ENCODE measurements at places on chromosomes 1 and 21.

GRCh38 chr1:166671627-166672026 is 167.6 kb upstream of the POGK start:
- no peak for DNase-seq

- DNase-seq, result no peak
These were observed 404.0 kb upstream of the VAMP3 start for GRCh38 chr1:7366955-7367665.

GRCh38 chr1:62625415-62625814 is 28.1 kb downstream of the ANGPTL3 start:
- DNase-seq, result no peak

DNA sequence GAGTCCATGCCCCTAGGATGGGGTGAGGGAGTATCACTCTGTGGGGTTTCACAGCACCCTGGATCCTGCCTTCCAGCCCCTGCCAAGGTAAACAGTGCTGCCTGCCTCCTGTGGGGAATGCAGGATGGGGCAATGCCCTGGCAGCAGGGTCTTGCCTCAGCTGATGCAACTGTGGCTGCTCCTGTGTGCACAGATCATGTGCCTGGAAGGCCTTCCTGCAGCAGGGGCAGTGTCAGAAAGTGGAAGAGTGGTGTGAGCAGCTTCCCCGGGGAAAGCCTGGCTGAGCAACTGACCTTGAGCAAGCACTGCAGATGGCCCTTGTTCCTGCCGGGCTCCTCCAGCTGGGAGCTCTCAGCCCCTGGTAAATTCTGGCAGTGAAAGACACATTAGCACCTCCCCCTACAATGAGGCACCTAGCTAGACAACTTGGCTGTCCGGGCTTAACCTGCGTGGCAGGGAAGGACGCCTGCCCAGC is 9.9 kb downstream of the TOR3A start:
- no peak for DNase-seq

GRCh38 chr1:220813013-220813412 is 26.3 kb downstream of the MTARC1 start:
- no peak for DNase-seq

DNA sequence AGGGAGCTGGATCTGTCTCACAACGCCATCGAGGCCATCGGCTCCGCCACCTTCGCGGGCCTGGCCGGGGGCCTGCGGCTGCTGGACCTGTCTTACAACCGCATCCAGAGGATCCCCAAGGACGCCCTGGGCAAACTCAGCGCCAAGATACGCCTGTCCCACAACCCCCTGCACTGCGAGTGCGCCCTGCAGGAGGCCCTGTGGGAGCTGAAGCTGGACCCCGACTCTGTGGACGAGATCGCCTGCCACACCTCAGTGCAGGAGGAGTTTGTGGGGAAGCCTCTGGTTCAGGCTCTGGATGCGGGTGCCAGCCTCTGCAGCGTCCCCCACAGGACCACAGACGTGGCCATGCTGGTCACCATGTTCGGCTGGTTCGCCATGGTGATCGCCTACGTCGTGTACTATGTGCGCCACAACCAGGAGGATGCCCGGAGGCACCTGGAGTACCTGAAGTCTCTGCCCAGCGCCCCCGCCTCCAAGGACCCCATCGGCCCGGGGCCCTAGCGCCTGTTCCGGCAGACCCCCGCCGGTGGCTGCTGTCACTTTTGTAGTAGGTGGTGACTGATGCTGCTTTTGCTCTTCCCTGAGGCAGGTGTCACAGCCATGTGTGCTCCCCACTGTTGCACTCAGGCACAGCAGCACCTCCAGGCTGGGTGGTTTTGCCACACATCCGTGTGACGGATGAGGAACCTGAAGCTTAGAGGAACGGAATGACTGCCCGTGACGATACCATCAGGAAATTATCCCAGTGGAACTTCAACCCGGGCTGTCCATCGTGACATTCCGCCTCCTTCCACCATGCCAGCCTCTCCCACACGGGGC is 1.8 kb downstream of the LRRC3 start:
- no peak for DNase-seq

GRCh38 chr21:42558846-42559245 is 45.2 kb downstream of the SLC37A1 start:
- DNase-seq, result no peak

GRCh38 chr1:222385955-222386354 is 161.9 kb downstream of the HHIPL2 start:
- no peak for DNase-seq

DNA sequence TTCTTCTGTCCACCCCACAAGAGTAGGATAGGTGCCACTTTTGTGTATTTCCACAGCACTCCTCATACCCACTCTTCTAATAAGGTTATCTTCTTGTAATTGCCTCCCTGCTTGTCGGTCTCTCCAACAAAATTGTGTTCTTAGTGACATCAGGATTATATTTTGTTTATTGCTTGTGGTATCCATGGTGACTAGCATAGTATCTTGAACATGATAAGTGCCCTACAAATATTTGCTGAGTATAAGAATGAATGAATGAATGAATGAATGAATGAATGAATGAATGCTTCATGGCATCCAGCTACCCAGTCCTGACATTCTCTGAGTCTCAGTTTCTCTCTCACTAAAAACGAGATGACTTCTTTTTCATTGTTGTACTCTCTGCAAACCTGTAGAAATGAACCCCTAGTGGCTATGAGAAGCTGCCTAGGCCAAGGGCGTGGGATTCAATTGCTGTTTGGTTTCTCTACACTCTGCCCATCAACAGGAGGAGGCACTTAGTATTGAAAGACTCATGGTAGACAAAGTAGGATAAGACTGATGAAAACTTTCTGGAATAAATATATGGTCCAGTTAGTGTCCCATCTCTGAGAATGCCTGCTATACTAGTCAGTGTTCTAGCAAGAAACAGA is 121.0 kb downstream of the TMEM53 start:
- no peak for DNase-seq

- no peak for DNase-seq
These were observed 2.4 kb upstream of the PARS2 start for GRCh38 chr1:54766726-54767125.

DNA sequence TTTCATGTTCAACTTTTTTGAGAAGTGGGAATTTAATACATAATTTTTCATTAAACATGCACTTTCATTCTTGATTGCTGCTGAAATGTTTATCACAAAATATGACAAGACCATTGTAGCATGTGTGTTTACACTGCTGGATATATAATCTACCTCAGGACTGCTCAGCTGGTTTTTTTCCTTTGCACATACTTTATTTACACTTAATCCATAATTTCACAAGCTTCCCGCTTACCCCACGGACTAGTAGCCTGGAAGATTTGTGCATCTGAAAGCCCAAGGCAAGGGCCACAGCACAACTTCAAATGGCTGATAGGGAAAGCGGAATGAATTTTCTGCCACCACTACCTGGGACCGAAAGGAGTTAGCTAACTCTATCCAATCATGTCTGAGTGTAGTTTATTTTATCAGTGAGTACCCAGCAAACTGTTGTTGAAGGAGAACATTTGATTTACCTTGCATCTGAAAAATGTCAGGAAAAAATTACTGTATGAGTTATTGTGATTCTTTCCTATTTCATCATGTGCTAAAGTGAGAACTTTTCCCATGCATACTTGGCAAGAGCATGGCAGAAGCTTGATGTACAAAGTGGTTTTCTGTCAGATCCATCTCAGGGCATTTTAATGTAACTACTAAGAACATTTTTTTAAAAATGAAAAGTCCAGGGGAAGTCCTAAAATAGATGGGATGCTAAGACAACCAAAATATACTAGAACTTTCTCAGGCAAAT is 558.2 kb upstream of the USP24 start:
- no peak for DNase-seq

GRCh38 chr21:39051588-39051949 is 131.7 kb downstream of the PSMG1 start:
- DNase-seq, result no peak

GRCh38 chr1:54574158-54574778 is 26.2 kb downstream of the ACOT11 start:
- no peak for DNase-seq

DNA sequence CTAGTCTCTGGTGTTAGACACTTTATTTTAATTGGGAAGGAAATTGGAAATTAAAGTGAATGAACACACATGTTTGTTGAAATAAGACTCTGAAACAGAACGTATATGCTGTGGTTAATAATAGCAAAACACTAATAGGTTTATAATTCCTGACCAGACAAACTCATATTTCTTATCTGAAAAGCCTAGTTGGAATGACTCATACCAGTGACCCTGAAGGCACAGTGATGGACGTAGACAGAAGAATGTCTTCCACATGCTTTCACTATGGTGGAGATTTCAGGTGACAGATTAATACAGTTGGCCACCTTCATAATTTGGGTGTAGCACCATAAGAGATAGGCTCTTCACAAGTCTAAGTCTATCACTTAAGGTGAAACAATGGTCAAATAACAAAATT is 83.0 kb upstream of the COL11A1 start:
- DNase-seq, result no peak

DNA sequence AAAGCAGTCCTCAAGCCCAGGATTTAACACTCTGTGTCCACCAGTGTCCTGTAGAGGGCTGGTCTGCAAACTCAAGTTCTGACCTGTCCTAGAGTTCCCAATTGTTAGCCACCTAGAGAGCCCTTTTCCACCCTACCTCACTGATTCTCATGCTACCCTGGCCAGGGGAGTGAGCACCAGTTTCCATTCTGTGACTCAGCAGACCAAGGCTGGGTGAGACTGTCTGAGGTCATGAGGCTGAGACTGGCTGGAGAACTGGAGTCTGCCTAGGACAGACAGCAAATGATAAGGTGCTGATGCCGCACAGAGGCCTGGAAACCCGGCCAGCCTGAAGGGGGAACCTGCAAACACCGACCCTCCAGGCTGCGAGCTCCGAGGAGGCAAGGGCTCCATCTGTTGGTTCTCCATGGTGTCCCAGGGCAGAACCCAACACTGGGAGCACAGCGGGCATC is 13.7 kb downstream of the GLIS1 start:
- no peak for DNase-seq

- DNase-seq, result no peak
These were observed 2.0 kb downstream of the MEF2D start for GRCh38 chr1:156498432-156499193.

DNA sequence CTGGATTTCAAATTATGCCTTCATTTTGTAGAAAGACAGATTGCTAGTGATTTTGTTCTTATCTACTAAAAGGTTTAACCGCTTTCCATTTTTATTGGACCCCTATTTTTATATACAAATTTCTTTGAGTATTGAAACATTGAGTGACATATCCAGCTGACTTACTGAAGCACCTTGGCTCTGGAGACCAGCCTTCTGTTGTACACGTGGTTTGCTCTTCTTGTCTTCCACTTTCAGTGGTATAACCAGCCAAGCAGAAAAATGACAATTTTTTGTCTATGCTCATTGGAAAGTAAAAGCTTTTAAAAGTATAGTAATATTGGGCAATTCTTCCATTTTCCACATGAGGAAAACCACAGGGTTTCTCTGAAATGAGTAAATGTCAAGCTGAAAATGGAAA is 4.4 kb downstream of the F13B start:
- DNase-seq, result no peak

DNA sequence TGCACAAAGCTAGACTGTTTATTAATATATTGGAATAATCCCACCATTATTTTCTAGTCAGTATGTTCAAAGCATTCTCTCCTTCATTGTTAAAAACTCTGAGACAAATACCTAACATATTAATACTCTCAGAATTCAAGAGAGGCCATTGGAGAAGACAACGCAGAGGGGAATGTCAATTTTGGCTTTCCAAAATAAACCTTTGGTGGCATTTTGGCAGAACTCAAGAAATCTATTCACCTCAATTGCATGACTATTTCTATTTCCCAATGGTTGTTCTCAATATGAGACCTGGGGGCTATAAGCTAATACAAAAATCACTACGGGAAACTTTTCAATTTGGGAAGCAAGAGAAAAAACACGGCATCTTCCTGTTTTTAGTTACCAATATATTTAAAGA is 58.5 kb downstream of the RUSC1 start:
- DNase-seq, result no peak

DNA sequence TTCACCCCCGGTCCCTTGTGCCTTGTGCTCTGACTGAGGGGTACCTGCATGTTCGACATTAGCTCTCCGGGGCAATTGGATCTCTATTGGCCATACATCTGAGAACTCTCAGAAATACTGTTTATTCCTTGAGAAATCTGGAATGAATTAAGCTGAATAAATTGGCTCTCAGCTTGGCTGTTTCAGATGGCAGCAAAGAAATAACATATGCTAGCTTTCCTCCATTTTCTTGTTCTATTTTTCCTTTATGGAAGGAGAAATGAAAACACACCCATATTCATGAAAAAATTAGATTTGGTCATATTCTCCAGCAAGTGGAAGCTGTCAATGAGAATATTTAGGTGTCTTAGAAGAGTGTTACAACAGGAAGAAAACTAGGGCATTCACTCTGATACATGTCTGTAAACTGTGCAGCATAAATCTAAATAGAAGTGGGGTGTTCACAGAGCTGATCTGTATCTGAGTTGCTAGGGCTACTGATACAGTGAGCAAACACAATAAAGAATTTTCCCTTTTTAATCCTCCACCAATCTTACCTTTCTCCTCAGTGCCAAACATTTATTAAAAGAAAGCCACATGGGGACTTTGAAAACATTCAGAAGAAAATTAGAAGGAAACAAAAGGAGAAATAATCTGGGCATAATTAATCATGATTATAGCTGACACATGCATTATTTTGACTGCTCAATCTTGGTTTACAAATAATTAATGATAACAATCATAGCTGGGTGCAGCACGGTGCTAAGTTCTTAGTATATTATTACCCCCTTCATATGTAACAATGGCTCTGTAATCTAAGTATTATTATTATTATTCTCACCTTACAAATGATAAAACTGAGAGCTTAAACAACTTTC is 671.9 kb upstream of the USP24 start:
- no peak for DNase-seq

DNA sequence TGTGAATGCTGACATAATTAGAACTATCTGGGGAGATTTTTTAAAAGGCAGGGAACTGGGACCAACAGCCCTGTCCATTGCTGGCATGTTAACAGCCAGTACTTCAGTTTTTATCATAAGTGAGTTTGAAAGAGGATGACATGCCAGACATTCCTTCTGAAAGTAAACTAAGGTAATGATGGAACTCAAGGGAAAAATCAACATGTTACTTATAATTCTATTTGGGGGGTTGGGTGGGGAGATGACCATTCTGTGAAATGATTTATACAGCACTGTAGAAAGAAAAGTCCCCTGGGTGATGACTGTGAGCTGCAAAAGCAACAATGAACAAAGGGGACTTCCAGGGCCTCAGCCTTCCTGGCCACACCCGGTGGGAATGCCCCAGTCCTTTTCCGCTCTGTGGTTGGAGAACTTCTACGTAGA is 5.4 kb upstream of the LAMC2 start:
- DNase-seq, result no peak

GRCh38 chr21:38249256-38249655 is 7.5 kb upstream of the KCNJ15 start:
- DNase-seq, result no peak

DNA sequence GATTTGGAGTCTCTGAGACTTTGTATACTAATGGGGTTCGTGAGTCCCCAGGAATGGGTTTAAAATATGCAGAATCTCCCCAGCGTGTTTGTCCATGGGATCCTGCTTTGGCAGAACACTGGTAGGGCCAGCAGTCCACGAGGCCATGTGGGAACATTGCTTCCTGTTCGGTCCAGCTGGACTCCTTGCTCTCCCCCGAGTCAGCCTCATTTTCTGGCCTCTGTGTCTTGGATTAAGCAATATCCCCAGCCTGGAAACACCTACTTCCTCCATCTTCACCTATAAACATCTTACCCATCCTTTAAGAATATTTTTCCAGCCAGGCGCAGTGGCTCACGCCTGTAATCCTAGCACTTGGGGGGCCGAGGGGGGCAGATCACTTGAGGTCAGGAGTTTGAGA is 142.4 kb downstream of the NAV1 start:
- no peak for DNase-seq

GRCh38 chr1:151693057-151693651 is 23.4 kb downstream of the CELF3 start:
- no peak for DNase-seq
